ENCODE measurements at places on chromosomes 3 and 15.

DNA sequence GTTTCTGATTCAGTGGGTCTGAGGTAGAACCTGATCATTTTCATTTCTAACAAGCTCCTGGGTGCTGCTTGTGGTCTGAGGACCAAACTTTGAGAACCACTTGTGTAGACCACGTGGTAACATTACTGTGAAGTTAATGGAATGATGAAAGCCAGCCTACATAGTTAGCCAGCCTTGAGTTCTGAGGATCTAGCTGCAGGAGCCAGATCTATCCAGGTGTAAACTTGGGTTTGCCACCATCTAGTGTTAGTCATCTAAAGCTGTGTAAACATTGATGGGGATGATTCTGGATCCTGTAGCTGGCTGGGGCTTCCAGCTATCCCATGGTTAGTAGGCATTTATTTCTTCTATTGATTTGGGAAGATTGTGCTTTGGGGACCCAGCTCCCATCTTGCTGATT lies 170.0 kb downstream of the TMEM108 start:
- no peak for DNase-seq

DNA sequence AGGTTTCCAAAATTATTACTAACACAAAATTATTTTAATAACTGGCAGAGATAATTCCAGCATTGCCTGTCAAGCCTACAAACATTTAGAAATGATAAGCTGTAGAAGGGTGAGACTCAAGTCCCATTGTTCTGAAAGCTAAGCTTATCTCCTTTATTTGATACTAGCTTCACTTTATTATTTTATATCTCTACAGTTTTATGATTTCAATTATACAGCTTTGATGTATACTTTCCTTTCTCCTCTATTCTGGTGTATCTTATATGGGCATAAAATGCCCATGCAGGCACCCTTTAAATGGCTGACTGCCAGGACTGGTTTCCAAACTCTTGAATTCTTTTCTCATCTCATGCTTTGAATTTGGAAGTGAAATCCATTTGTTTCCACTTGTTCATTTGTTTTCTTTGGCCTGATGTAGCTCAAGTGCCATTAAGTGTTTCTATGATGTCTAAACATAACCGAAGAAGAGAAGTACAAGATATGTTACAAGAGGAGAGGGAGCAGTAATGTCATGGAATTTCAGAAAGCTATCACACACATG lies 372.1 kb upstream of the ARHGEF26 start:
- DNase-seq = no peak

DNA sequence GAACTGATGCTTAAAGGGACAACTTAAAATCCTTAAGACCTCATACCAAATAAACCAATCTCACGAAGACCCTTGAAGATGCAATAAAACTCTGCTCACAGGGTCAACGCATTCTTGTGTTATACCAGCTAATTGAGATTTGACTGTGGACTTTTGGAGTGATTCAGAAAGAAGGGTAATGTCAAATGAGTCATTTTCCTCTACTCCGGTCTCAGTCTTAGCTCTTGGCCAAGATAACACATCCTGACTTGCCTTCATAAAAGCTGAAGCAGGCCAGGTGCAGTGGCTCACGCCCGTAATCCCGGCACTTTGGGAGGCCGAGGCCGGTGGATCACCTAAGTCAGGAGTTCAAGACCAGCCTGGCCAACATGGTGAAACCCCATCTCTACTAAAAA lies 3.8 kb downstream of the PKM start:
- DNase-seq = peak; percentile 30

DNA sequence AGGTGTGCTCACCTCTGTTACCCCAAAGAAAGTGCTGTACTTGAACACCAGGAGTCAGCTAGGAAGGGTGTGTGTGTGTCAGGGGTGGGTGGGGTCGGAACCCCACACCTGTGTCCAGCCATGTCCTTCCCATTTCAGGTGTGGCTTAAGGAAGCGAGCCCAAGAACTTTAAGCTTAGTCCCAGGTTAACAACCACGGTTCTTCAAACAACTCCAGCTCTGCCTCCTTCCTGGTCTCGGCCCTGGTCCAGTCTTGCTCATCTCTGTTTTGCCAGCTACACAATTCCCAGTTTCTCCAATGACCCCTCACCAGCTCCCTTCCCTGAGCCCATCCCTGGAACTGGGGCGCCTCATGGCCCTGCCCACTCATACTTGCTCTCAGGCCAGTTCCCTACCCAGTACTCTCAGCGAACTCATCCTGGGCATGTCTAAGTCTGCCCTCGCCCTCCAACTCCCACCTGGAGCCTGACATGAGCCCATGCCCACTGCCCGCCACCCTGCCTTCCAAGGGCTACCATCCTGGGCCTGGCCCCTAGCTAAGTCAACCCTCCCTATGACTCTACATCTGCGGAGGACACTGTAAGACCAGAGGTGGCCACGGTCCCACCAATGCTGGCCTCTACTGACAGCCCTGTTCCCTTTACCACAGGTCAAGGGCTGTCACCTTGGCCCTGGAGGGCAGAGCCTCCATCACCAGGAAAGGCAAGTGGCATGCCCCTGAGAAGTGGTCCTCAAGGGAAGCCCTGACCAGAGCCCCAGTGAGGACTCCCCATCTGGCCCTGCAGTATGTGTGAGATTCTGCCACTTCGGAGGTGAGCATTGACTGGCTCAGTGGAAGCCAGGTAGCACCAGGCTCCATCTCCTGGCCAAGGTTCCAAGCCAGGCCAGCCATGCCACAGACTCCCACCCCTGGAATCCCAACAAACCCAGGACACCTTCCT lies 9.2 kb downstream of the POC1A start:
- DNase-seq = no peak

- no peak for DNase-seq
Measured at GRCh38 chr3:144900366-144900765, 928.7 kb downstream of the DIPK2A start.

- no peak for DNase-seq
Measured at GRCh38 chr3:120364821-120365220, 15.7 kb upstream of the LRRC58 start.

DNA sequence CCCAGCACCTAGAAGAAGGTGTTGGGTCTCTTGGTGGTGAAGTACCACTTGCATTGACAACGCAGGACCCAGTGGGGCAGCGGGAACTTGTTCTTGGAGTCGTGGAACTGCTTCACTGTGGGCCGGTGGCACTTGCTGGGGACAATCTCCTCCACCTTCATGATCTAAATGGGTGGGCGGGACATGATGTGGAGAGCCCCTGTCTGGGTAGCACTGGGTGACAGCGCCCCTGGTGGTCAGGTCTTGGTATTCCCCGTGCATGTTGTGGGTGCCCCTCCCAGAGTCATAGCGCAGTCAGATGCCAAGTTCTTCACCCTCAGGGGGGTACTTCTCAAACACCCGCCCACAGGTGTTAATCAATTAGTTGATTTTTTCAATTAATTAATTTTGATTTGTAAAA lies 60.2 kb downstream of the AGBL1 start:
- no peak for DNase-seq

GRCh38 chr3:184448321-184449160 lies 68.7 kb downstream of the CHRD start:
- no peak for DNase-seq

GRCh38 chr15:62779899-62780298 lies 262.6 kb upstream of the TPM1 start:
- DNase-seq = no peak

DNA sequence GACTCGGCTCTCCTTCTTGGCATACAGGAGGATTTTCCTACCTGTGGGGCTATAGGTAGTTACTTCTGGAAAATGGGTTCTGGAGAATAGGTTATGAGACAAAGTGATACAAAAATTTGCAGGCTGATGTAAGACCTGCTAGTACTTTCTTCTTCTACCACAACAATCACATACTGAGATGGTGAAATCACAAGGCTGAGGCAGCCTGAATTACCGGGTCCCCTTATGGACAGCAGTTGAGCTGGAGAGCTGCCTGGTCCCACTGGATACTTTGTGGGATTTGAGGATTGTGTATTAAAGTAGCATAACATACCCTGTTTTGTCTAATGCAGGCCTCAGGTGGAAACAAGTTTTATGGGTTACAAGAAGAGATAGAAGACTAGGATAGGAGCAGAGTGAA lies 86.5 kb upstream of the FAM98B start:
- DNase-seq = no peak

DNA sequence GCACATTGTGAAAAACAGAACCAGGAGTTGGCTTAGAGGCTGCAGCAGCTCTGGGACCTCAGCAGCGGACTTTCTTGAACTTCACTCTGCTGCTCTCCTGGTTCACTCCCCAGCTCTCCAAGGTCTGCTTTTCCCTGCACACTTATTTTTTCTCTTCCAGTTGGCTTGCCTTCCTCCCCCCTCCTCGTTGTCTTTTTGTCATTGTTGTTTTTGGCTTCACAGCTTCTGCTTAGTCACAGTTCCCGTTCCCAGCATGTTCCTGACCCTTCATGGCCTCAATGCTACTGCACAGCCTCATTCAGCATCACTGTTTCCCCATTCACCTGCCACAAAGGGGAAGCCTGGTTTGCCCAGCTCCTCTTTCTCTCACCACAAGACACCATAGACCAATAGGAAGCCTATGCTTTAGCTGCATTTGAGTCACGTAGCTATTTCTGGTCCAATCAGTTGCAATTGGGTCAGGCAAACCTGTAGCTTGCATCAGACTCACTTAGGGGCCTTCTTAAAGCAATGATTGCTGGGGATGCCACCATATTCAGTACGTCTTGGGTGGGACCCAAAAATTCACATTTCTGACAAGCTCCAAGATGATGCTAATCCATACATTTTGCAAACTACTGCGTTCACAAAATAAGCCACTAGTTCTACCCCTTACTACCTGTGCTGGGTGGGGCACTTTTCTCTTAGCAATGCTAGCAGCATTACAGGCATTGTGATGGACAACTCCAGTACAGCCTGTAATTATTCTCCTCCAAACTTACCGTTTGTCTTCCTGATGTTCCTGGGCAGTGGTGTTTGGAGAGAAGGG lies 7.8 kb upstream of the SUMF1 start:
- peak; percentile 95 for DNase-seq

- no peak for DNase-seq
Measured at GRCh38 chr15:97026781-97027180, 696.3 kb downstream of the NR2F2 start.

- peak; percentile 47 for DNase-seq
Measured at GRCh38 chr15:67832031-67832551, 6.8 kb downstream of the SKOR1 start.

- DNase-seq = no peak
Measured at GRCh38 chr3:23760325-23760724, 45.4 kb upstream of the UBE2E1 start.

- DNase-seq = peak; percentile 95
Measured at GRCh38 chr3:158167737-158168557, 58.1 kb downstream of the RSRC1 start.

- peak; percentile 8 for DNase-seq
Measured at GRCh38 chr15:82739086-82739485, 29.4 kb upstream of the AP3B2 start.

DNA sequence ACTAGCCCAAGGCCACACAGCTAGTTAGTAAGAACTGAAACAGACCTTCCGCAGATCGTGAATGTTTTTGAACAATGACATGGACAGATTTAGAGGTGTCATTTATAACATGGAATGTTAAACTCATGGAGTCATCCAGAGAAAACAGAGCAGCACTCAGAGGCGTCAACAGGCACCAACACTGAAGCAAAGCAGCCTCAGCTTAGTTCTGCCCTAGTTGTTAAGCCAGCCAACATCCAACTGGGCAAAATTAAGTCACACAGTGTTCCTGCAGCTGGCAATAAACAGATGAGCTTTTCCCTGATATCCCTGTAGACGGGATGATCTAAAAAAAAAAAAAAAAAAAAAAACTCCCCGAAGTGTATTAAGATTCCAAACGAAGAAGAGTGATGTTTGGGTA lies 13.6 kb downstream of the DCLK3 start:
- DNase-seq = no peak

GRCh38 chr3:154062513-154062912 lies 58.7 kb upstream of the ARHGEF26 start:
- no peak for DNase-seq

GRCh38 chr3:98361289-98361688 lies 7.6 kb downstream of the OR5K4 start:
- no peak for DNase-seq

DNA sequence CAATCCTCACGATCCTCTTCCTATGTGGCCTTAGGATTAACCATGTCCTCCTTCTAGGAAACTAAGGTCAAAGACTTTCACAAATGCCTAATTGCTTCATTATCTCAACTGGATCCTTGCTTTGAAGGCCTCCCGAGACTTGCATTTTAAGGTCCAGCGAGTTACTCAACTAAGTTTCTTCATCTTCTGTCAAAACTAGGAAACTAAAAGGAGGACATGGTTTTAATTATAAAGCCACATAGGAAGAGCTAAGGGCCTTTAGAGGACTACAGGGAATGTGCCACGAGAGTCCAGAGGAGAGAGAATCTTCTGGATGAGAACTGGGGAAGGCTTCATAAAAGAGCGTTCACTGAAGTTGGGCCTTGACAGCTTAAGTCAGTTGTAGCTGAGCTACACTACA lies 87.8 kb upstream of the LPP start:
- no peak for DNase-seq

DNA sequence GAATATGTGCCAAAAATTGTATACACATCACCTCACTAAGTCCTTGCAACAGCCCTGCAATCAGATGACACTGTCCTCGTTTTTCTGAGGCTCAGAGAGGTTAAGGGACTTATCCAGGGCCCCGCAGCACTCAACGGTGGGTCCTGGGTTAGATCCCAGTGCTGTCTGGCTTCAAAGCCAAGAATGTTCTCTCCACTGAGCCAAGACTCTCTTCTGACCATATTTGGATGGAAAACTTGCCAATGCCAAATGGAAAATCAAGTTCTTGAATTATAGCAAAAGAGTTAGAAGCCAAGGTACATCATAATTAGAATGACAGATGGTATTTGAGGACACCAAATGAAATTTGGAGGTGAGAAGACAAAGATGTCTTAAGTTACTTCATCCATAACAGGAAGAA lies 75.9 kb downstream of the NCEH1 start:
- no peak for DNase-seq

- no peak for DNase-seq
Measured at GRCh38 chr3:42148982-42149432, 57.9 kb downstream of the TRAK1 start.

DNA sequence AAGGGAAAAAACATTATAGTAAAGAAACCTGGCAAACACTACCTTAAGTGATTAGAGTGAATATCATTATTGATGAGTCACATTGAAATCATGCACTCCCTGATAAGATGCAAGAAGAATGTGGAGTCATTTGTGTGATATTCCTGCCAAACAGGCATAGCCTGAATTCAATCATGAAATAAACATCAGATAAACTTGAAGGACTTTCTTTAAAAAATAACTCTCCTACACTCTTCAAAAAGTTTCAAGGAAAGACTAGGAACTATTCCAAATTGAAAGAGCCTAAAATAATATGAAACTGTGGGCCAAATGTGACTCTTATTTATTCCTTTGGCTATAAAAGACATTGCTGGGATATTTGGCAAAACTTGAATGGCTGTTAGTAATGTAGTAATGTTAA lies 625.7 kb upstream of the LMCD1 start:
- no peak for DNase-seq

DNA sequence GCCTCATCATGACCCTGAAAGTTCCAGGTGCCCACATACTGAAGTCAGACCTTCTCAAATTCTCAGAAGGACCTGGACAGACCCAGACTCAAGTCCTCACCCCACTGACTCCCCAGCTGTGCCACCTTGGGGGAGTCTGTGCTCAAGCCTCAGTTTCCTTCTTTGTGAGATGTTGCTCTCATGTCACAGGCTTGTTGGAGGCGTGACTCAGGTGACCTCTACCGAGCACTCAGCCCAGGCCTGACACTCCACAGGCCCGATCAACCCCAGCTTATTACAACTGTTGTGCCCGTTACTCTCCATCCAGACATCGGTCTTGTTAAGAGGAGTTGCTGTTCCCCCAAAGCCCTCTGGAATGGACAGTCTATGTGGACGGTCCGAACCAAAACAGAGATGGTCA lies 276.1 kb upstream of the LYSMD4 start:
- DNase-seq = no peak

GRCh38 chr3:98814817-98815420 lies 51.8 kb downstream of the ST3GAL6 start:
- no peak for DNase-seq

Measured in common myeloid progenitor, CD34-positive (primary cell).